ENCODE measurements at places on chromosomes 1 and 21. TPM values are rescaled to one million over a fixed set of nuclear protein-coding genes. Genes with fewer than 3 reads are reported as not detected.

The TMEM125 gene
- total RNA-seq: 80.0 TPM

The HMGCS2 gene
- 271 TPM for total RNA-seq

The ADCY10 gene
- total RNA-seq: 1.6 TPM

The AGT gene
- 4.1 TPM for total RNA-seq

The MAP3K21 gene
- total RNA-seq: 20.5 TPM

The CD2 gene
- total RNA-seq: 3.8 TPM

The LDLRAD1 gene
- total RNA-seq: not detected

The DRAXIN gene
- 0.05 TPM for total RNA-seq

The P3H1 gene
- total RNA-seq: 19.1 TPM

The SPATA21 gene
- not detected for total RNA-seq

The THEMIS2 gene
- 12.6 TPM for total RNA-seq

The SDF4 gene
- 325 TPM for total RNA-seq

The S100A7 gene
- total RNA-seq: not detected

The TGFB2 gene
- total RNA-seq: 0.27 TPM

The NBPF6 gene
- total RNA-seq: 0.86 TPM

The CCDC27 gene
- not detected for total RNA-seq

The TPTE gene
- not detected for total RNA-seq

The NPHS2 gene
- not detected for total RNA-seq

The GJA8 gene
- not detected for total RNA-seq

Data from colonic mucosa (tissue), 4 donors.